Forelimb muscle (tissue), 1 donor: ENCODE measurements at places on chromosomes 13 and 19. TPM values are rescaled to one million over a fixed set of nuclear protein-coding genes. Genes with fewer than 3 reads are reported as not detected.

Gene CGB7
- 1.5 TPM for polyA plus RNA-seq

Gene FGF21
- not detected for polyA plus RNA-seq

Gene MCF2L
- 22.5 TPM for polyA plus RNA-seq

Gene C5AR1
- polyA plus RNA-seq = 1.6 TPM

Gene APOC4
- polyA plus RNA-seq = not detected

Gene LILRB4
- 0.63 TPM for polyA plus RNA-seq

Gene FFAR2
- 0.09 TPM for polyA plus RNA-seq

DNA sequence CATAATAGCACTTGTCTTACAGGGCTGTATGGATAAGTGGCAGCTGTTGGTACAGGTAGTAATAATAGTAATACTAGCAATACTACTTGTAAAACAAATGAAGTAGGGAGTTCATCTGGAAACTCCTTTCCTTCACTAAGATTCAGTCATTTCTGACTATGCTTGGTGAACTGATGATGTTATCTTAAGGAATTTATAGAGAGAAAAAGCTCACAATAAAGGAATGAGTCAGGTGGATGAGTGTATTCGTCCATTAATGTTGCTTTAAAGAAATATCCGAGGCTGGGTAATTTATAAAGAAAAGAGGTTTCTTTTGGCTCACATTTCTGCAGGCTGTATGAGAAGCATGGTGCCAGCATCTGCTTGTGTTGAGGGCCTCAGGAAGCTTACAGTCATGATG lies 477.3 kb downstream of the KLF12 start:
- no peak for DNase-seq

- DNase-seq = no peak
These were observed 13.1 kb downstream of the XRCC1 start for GRCh38 chr19:43562226-43562697.

DNA sequence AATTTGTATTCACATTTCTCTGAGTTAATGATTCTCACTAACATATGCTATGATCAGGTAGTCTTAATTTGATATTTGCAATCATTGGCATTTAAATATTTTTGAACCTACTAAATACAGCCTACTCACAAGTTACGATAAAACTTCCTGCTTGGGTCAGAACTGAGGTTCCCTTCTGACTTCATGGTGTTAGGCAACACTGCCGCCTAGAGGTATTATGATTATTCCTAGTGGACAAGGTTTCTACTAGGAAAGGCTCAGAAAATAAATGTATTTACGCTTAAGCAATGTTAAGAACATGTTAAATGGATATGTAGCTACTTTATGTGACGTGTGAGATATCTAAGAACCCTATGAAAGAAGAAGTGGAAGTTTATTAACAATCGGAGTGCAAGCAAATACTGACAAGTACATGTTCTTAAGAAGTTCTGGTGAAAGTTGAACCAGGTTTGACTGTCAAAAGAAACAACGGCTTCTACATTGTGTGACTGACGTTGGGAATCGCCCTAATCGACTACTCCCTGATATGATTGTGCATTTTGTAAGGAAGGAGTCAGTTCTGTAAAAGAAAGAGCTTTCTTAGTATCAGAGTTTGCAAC lies 1395.8 kb downstream of the SLITRK5 start:
- DNase-seq = peak; percentile 6

- no peak for DNase-seq
These were observed at the start of gene PDX1 for GRCh38 chr13:27919934-27920676. Gene PDX1, plus strand, starts transcription at chr13:27920000. Its CDS starts 139 bp downstream, at chr13:27920139.

DNA sequence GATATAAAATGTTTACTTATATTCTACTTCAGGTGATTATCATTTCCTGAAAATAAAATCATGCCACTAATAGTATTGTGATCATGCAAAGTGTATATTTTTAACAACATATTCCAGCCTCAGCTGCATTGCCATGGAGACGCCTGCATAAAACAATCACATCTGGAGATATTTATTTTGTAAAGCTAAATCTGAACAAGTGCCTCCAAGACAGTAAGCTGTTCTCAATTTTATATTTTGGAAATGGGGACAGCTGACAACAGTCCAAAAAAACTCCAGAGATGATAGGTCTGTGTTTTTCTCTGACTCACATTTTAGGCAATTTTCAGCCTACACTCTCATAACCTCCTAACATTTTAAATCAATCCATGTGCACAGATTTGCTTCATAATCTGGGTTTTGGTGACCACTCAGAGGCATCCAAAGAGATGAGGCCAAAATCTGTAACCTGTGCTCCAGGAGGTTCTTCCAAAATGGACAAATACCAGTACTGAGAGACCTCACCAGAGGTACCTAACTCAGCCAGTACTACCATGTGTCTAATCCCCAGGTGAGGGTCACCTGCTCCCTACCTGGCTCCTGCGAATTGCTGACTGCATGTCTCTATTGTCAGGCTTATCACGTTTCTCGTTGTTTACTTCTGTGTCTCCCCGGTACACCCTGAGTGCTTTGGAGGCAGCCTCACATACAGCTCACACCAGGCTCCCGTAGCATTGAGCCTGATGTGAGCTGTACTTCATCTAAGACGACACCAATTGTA lies 62.7 kb downstream of the COL4A1 start:
- peak; percentile 94 for DNase-seq

GRCh38 chr13:58461217-58461616 lies 829.7 kb downstream of the PCDH17 start:
- DNase-seq = no peak

- DNase-seq = no peak
These were observed 14.0 kb downstream of the PDX1 start for GRCh38 chr13:27933580-27934328.

DNA sequence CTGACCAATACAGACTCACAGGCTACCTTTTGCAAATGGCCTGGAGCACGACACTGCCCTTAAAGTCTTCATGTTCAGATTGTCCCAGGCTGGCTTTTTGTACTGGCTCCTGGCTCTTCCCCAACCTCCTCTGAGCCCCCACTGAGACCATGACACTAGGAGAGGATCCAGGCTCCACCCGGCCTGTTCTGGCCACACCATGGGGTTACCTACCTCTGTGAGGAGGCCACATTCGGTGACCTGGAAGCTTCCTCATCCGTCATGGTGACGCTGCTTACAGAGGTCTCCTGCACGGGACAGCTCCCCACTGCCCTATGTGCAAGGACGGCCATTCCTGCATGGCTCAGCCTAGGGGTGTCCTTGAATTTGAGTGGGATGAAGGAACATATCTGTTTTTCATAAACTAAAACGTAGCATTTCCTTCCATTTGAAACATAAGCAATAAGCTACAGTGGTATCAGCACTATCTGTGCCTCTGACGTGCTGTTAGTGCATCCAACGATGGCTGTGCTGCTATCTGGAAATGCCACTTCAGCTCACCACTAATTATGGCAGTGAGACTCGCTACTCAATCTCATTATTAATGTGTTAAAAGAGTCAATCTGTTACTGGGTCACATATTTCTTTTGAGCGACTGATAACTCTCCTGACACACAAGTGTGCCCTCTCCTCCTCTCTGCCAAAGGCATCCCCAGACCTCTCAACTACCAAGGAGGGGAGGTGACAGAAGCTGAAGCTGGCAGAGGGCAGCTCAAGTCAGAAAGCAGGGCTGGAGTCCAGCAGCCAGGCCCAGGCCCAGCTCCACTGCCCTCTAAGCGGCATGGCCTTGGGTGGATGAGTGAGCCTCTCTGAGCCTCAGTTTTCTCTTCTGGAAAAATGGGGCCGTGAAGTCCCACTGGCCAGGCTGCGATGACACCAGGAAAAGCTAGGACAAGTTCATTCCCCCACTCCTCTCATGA lies 29.6 kb downstream of the ELL start:
- DNase-seq = no peak

DNA sequence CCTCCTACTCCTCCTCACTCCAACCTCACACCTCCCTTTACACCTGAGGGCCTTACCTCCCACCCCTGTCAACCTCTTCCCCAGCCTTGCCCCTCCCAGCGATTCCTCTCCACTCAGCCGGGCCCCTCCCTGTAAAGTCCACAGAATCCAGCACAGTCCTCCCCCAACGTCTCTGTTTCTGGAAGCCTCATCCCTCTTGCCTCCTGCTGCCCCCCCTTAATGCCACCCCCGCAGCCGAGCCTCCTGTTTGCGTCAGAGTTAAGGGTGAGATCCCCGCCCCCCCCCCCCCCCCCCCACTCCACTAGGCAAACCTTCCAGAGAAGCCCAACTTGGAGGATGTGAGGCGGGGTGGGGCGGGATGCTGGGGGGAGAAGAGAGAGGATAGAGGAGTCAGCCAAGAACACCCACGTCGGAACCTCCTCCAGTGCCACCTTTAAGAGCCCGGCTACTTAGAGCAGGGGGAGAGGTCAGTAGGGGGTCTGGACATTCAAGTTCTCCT lies 2.1 kb downstream of the UNC13A start:
- DNase-seq = no peak

DNA sequence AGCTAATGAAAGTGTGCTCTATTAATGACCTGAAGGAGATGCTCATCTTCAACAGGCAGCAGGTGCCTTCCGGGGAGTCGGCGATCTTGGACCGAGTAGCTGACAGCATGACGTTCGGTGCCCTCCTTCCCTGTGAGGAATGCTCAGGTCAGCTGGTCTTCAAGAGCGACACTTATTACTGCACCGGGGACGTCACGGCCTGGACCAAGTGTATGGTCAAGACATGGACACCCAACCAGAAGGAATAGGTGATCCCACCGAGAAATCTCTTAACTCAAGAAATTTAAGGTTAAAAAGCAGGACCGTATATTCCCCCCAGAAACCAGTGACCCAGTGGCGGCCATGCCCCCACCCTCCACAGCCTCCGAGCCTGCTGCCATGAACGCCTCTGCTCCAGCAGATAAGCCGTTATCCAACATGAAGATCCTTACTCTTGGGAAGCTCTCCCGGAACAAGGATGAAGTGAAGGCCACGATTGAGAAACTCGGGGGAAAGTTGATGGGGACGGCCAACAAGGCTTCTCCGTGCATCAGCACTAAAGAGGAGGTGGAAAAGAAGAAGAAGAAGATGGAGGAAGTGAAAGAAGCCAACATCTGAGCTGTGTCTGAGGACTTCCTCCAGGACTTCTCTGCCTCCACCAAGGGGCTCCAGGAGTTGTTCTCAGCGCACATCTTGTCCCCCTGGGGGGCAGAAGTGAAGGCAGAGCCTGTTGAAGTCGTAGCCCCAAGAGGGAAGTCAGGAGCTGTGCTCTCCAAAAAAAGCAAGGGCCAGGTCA lies 22.8 kb upstream of the ANKRD10 start:
- no peak for DNase-seq

- no peak for DNase-seq
These were observed 105.6 kb downstream of the SPRY2 start for GRCh38 chr13:80235166-80235966.

GRCh38 chr13:95647321-95647720 lies 2.8 kb upstream of the DZIP1 start:
- DNase-seq = no peak

- DNase-seq = no peak
These were observed 321.0 kb downstream of the TBC1D4 start for GRCh38 chr13:75160984-75161383.

- no peak for DNase-seq
These were observed 122.8 kb upstream of the ARGLU1 start for GRCh38 chr13:106690779-106691178.

DNA sequence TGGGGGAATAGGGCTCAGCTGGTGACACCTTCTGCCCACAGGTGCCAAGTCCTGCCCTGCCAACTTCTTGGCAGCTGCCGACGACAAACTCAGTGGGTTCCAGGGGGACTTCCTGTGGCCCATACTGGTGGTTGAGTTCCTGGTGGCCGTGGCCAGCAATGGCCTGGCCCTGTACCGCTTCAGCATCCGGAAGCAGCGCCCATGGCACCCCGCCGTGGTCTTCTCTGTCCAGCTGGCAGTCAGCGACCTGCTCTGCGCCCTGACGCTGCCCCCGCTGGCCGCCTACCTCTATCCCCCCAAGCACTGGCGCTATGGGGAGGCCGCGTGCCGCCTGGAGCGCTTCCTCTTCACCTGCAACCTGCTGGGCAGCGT lies 2.1 kb downstream of the P2RY11 start:
- no peak for DNase-seq

DNA sequence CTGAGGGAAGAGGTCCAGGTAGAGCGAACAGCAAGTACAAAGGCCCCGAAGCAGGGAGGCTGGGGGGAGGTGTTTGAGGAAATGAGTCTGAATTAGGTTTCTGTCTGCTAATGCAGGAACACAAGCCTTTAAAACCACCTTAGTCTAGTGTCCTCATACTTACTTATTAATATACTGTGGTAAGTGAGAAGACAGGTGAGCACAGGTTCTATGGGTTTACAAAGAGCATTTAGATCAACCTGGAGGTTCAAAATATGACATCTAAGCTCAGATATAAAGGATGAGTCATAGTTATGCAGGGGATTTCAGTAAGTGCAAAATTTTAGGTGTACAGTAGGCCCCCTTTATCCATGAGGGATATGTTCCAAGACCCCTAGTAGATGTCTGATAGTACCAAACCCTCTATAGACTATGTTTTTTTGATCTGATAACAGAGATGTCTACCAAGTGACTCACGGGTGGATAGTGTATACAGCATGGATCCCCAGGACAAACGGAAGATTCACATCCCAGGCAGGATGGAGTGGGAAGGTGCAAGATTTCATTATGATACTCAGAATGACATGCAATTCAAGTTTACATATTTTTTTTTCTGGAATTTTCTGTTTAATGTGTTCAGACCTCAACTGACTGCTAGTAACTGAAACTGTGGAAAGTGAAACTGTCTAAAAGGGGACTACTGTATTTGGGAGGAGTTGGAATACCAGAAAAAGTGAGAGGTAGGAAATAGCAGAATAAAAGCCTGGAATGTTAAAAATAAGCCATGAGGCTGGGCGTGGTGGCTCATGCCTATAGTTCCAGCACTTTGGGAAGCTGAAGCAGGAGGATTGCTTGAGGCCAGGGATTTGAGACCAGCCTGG lies 18.2 kb upstream of the MED4 start:
- no peak for DNase-seq
